HS-5 (cell line): ENCODE measurements at places on chromosomes 7 and 10.

GRCh38 chr7:21624320-21624719, 81.5 kb downstream of the DNAH11 start:
- no peak for DNase-seq

DNA sequence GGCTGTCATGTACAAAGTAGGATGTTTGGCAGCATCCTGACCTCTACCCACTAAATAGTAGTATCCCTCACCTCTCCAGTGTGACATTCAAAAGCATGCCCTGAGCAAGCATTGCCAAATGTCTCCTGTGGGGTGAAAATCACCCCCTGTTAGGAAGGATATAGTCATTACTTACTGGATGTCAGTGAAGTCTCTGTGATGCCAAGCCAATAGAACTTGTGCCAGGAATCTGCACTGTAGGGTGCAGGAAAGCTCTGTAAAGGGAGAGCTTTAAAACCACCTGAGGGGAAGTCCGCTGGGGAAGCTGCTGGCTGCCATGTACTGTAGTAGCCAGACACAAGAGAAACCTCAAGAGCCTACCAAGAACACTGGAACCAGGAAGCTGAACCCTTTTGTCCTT, 170.7 kb upstream of the DKK1 start:
- DNase-seq, result no peak

DNA sequence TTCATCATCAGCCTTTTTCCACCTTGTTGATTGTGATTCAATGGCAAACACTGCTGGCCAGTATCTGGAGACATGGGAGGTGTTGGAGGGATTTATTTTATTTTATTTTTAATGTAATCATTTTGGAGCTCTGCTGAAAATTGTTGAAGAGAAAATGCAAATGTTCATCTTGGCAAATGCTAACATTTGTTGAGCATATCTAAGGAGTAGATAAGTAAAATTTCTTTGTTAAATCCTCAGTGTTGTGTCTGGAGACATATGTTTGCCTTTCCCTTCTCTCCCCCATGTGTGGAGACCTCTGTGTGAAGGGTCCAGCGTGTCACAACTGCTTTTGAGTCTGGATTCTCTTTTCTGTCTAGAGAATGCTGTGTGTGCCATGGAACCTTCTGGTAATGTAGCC, 300.3 kb downstream of the FZD1 start:
- DNase-seq, result no peak

- no peak for DNase-seq
These were observed 12.6 kb downstream of the TFAM start for GRCh38 chr10:58397830-58398229.

- DNase-seq, result no peak
These were observed 132.7 kb upstream of the HGF start for GRCh38 chr7:81902536-81902935.

GRCh38 chr10:26755443-26755903, 58.0 kb downstream of the PDSS1 start:
- DNase-seq, result no peak

DNA sequence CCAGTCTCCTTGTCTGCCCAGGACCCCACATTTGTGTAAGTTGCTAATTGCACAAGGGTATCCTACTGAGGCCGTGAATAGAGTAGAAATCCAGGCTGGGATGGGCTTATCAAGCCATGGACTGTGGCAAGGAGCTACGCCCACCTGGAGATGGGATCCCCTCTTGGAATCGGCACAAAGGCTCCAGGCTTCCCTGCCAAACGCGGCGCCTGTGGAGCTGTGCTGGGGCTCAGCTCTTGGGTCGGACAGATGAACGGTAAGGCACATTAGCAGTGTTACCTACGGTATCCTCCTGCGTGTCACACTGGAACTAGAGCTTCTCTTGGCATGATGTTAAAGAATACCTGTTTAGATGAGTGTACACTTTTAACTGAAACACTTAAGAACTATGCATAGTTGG, 196.7 kb downstream of the CELF2 start:
- DNase-seq, result no peak

GRCh38 chr10:36163827-36164226, 521.7 kb upstream of the FZD8 start:
- no peak for DNase-seq

DNA sequence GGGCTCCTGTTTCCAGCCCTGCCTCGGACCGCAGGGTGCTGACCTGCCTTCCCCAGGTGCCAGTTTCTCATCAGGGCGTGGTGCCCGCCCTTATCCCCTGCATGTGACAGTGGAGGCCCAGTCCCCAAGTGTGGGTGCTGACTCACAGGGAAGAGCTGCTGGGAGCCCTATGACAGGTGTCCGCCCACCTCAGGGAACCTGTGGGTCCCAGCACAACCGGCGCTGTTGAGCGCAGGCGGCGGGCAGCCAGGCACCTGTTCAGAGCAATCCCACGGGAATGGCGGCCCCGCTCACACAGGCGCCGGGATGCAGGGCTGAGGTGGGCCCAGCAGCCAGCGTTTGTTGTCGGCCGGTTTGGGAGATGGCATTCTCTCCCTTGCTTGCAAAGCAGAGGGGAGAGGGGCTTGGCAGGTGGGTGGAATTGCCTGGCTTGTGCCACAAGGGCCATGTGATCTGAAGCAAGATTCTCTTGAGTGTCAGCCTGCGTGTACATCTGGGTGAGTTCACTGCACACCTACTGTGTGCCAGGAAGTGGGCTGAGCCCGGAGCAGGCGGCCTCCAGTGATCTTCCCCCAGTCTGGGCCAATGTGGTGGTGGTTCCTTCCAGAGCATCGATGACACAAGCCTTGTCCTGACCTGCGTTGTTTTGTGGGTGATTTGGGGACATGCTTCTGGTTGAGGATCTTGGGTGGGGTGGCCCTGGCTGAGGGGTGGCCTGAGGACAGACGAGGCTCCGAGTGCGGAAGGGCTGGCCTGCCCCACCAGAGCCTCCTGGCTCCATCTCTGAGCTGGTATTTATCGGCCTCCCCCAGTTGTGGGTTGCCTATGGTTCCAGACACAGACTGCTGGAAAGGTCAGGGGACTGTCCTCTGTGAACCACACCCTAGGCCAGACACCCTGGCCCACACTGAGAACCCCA, 2.4 kb downstream of the PWWP2B start:
- DNase-seq, result no peak

DNA sequence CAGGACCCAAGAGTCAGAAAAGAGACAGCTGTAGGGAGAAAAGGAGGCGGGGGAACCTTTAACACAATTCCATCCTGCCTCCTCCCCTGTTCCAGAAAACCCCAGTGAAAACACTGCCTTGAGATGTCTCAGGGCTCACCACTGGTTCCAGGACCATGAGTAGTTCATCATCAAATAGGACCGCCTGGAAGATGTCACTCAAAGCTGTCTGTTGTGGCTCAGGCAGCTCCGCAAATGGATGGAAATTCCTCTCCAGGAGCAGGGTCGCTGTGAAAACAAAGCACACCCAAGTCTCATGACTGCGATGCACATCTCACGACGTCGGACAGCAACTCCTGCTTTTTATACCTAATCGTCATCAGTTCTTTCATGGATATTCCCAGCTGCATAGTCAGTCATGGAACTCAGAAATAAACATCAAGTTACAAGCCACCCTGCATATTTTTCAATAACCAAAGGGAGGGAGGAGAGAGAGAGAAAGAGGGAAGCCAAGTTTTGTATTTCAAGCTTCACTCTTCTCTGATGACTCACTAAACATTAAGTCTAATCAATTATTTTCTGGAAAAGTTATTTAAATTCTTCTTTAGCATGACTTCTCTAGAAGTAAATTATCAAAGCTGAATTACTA, 49.2 kb downstream of the GSDME start:
- DNase-seq, result no peak

GRCh38 chr7:130877236-130877990, 143.4 kb upstream of the KLF14 start:
- no peak for DNase-seq
